ENCODE measurements at places on chromosomes 16 and 17.

- no peak for DNase-seq
These were observed 6.9 kb downstream of the SLC16A3 start for GRCh38 chr17:82235775-82236141.

- no peak for DNase-seq
These were observed 39.9 kb downstream of the USP32 start for GRCh38 chr17:60352071-60352470.

DNA sequence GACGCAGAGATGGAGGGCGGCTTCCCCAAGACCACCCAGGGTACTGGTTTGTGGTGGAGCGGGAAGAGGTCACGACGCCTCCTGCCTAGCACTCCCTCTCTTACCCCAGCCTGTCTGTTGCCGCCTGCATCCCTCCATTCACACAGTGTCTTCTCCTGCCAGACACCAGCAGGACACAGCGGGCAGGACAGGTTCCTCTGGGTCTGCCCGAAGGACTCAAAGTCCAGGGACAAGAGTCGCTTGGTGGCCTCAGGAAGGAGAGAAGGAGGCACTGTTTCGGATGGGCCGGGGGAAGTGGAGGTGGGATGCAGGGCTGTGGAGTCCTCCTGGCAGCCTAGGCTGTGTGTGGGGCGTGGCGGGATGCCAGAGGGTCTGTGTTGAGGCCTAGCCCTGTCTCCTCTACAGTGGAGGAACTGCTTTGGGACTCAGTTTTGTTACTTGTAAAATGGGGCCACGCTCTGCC lies 19.6 kb upstream of the TNS4 start:
- no peak for DNase-seq

GRCh38 chr16:58684354-58685083 lies at the start of gene SLC38A7:
Gene SLC38A7 (minus strand): TSS chr16:58684770. CDS start chr16:58680126, 4,644 bp downstream.
- DNase-seq = peak; percentile 88

DNA sequence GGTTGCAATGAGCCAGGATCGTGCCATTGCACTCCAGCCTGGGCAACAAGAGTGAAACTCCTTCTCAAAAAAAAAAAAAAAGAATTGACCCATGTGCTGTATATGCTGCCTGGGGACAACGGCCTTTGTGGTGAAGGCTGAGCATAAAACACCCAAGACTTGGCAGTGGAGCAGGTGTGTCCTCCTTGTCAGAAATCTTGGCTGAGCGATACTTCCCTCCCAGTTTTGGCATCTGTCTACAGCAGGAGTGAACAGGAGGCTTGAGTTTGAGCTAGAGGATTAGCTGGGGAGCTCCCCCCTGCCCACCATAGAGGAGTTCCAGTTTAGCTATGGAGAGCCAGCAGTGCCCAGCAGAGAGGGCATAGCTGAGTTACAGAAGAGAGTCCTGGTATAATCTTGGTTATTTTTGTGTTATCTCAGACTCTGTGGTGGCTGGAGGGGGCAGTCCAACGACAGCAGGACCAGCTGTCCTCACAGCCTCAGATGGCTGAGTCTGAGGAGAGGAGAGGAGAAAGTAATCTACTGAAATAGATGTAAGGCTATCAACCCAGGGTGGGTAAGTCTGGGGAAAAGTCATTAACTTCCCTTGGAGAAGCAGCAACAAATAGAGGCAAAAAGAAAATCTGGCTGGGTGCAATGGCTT lies 18.4 kb downstream of the SP2 start:
- DNase-seq = no peak
